Suprapubic skin (tissue), 4 donors: ENCODE measurements at places on chromosomes 2 and 18. TPM values are rescaled to one million over a fixed set of nuclear protein-coding genes. Genes with fewer than 3 reads are reported as not detected.

GRCh38 chr2:99285526-99285925 is 15.5 kb downstream of the LYG1 start:
- H3K4me3 ChIP-seq, result no peak overlapping the region
- no peak overlapping the region for H3K27ac ChIP-seq
- H3K36me3 ChIP-seq, result peaks cover 4% of the 10 kb centered on the region
- no peaks in the 10 kb centered on the region for H3K27me3 ChIP-seq

GRCh38 chr2:53842891-53843290 is 16.9 kb downstream of the GPR75 start:
- no peaks in the 10 kb centered on the region for H3K36me3 ChIP-seq
- no peak overlapping the region for H3K27ac ChIP-seq

DNA sequence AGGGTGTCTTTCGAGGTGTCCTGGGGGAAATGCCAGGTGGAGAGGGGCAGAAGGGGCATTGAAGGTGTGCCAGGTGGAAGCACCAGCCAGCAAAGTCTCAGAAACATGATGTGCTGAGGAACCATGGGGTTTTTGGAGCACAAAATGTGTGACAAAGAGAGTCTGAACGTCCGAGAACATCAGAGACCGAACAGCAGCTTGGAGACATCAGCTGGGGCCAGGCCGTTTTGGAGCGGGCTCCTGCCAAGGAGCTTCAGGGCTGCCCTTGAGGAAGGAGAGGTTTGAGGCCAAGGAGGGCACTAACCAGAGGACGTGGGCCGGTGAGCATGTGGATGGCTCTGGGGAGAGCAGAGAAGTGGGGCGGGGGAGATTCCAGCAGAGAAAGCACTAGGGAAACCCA is 5.3 kb upstream of the MBP start:
- no peak for DNase-seq
- no peaks in the 10 kb centered on the region for H3K36me3 ChIP-seq
- H3K27me3 ChIP-seq, result no peaks in the 10 kb centered on the region
- no peak overlapping the region for H3K4me3 ChIP-seq
- peaks cover 30% of the 10 kb centered on the region for H3K4me1 ChIP-seq

- no peak for DNase-seq
- no peak overlapping the region for H3K4me3 ChIP-seq
- H3K27me3 ChIP-seq, result peaks cover 29% of the 10 kb centered on the region
- no peak overlapping the region for H3K27ac ChIP-seq
- H3K36me3 ChIP-seq, result no peaks in the 10 kb centered on the region
Measured at GRCh38 chr2:238882082-238882755, 34.3 kb downstream of the TWIST2 start.

- peak overlapping the region; percentile 93 for H3K27ac ChIP-seq
- H3K36me3 ChIP-seq, result no peaks in the 10 kb centered on the region
- no peaks in the 10 kb centered on the region for H3K27me3 ChIP-seq
- H3K4me3 ChIP-seq, result peak overlapping the region; percentile 82
Measured at GRCh38 chr2:37323781-37324535, 675 bp downstream of the PRKD3 start.

- no peaks in the 10 kb centered on the region for H3K27me3 ChIP-seq
- peaks cover 18% of the 10 kb centered on the region for H3K4me1 ChIP-seq
- no peak overlapping the region for H3K4me3 ChIP-seq
- no peak for DNase-seq
- no peaks in the 10 kb centered on the region for H3K36me3 ChIP-seq
- no peak overlapping the region for H3K27ac ChIP-seq
Measured at GRCh38 chr2:109275120-109276012, 146.4 kb downstream of the SH3RF3 start.

- H3K4me3 ChIP-seq, result no peak overlapping the region
- H3K27me3 ChIP-seq, result no peaks in the 10 kb centered on the region
- H3K4me1 ChIP-seq, result no peaks in the 10 kb centered on the region
- H3K36me3 ChIP-seq, result no peaks in the 10 kb centered on the region
Measured at GRCh38 chr2:173513107-173513727, 158.5 kb downstream of the CDCA7 start.

DNA sequence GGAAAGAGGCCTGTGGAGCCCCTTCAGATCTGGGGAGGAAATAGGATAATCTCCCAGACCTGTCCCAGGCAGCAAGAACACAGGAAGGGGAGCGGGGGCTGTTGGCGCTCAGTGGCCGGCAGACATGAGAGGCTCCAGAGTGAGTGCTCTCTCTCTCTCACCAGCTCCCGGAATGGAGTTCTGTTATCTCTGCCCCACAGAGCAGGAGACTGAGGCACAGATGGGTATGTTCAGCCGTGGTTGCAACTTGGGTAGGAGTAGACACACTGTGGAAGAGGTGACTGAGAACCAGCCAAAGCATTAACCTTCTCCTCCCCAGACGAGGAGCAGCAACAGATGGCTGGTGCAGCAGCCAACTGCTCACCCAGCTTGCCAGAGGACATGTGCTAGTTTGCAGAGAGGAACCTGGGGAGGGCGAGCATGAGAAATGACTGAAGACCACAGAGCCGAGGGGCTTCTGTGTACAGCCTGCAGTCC is 82.0 kb downstream of the NRP2 start:
- H3K27me3 ChIP-seq, result peaks cover 3% of the 10 kb centered on the region
- H3K27ac ChIP-seq, result no peak overlapping the region
- peaks cover 18% of the 10 kb centered on the region for H3K4me1 ChIP-seq
- DNase-seq, result no peak
- no peaks in the 10 kb centered on the region for H3K36me3 ChIP-seq
- no peak overlapping the region for H3K4me3 ChIP-seq

- H3K27ac ChIP-seq, result no peak overlapping the region
- H3K4me3 ChIP-seq, result no peak overlapping the region
- H3K4me1 ChIP-seq, result no peaks in the 10 kb centered on the region
- no peaks in the 10 kb centered on the region for H3K27me3 ChIP-seq
- peak; percentile 55 for DNase-seq
Measured at GRCh38 chr2:241977557-241978300, 108.2 kb downstream of the RTP5 start.

DNA sequence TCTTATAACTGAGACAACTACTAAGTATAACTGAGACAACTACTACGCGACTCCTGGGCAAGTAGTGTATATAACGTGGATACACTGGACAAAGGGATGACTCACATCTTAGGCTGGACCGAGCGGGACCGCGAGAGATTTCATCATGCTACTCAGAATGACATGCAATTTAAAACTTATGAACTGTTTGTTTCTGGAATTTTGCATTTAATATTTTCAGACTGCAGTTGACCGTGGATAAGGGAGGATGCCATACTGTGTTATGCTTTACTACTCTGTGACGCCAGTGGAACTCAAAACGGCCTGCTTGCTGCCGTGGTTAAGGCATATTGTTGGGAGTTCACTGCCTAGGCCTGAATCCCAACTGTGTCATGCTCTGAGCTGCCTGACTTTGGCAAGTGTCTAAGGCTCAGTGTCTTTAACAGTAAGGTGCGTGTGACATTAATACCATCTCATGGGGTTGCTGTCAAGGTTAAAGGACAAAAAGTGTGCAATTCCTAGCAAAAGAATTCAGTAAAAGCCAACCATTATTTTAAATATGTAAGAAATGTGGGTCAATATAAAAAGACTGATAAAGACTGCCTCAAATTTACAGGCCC is 64.6 kb downstream of the BMP10 start:
- no peak for DNase-seq
- no peak overlapping the region for H3K4me3 ChIP-seq
- H3K27ac ChIP-seq, result no peak overlapping the region
- H3K36me3 ChIP-seq, result no peaks in the 10 kb centered on the region
- H3K4me1 ChIP-seq, result peaks cover 66% of the 10 kb centered on the region

DNA sequence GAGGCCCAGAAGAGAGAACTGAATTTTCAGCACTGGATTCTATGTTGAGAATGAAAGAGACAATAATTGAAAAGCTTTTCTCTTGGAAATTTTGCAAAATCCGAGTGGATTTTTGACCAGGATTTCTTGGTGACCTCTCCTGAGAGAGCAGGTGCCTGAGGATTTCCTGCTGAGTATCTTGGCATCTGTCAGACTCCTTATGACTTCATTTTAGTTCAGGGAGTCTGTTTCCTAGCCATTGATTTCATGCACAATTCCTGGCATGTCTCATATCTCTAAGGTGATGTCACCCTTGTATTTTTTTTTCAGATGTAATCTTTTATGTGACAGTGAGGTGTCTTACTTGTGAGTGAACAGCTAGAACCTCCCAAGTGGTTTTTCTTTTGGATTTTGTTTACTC is 195.9 kb downstream of the NEDD4L start:
- H3K27ac ChIP-seq, result no peak overlapping the region
- no peaks in the 10 kb centered on the region for H3K36me3 ChIP-seq
- H3K27me3 ChIP-seq, result no peaks in the 10 kb centered on the region
- DNase-seq, result no peak
- no peaks in the 10 kb centered on the region for H3K4me1 ChIP-seq

DNA sequence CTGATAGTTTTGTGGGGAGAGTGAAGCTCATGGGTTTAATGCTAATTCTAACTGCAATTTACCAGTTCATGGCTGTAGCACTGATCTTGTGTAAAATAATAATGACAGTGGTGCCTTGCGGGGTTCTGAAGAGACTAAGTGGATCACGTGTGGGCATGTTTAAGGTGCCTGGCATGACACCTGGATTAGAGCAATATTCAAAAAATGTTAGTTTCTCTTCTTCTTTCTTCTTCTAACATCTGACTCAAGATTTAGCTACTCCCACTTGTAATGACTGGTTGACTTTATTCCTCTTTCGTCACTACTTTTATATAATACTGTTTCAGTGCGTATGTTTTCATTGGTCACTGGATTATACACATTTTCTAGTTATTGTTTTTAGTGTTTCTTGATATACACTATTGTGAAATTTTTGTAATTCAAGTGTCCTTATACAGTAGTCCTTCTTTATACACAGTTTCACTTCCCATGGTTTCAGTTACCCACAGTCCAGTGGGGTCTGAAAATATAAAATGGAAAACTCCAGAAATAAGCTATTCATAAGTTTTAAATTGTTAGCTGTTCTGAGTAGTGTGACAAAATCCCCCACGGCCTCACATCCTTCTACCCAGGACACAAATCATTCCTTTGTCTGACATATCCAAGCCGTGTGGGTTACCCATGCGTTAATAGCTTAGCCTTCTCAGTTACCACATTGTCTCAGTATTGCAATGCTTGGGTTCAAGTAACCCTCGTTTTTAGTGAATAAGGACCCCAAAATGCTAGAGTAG is 662.2 kb upstream of the CNTNAP5 start:
- no peak overlapping the region for H3K27ac ChIP-seq
- no peak overlapping the region for H3K4me3 ChIP-seq
- H3K36me3 ChIP-seq, result no peaks in the 10 kb centered on the region
- DNase-seq, result no peak
- no peaks in the 10 kb centered on the region for H3K4me1 ChIP-seq

GRCh38 chr2:12770300-12770968 is 53.7 kb downstream of the TRIB2 start:
- no peaks in the 10 kb centered on the region for H3K4me1 ChIP-seq
- DNase-seq, result no peak
- H3K4me3 ChIP-seq, result no peak overlapping the region
- H3K27me3 ChIP-seq, result no peaks in the 10 kb centered on the region
- no peaks in the 10 kb centered on the region for H3K36me3 ChIP-seq

DNA sequence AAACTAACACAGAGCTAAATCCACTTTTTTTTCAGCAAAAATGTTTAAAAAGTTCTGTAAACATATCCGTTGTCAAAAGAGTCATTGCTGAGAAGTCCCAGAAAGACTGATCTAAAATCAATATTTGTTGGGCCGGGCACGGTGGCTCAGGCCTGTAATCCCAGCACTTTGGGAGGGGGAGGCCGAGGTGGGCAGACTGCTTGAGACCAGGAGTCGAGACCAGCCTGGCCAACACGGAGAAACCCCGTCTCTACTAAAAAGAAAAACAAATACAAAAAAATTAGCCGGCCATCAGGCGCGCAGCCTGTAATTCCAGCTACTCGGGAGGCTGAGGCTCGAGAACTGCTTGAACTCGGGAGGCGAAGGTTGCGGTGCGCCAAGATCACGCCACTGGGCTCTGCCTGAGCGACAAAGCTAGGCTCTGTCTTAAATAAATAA is 1.4 kb downstream of the OLA1 start:
- H3K27me3 ChIP-seq, result no peaks in the 10 kb centered on the region
- DNase-seq, result no peak
- H3K4me3 ChIP-seq, result no peak overlapping the region
- H3K27ac ChIP-seq, result no peak overlapping the region
- peaks cover 17% of the 10 kb centered on the region for H3K36me3 ChIP-seq

GRCh38 chr2:238106698-238107524 is 6.8 kb downstream of the ESPNL start:
- H3K4me1 ChIP-seq, result no peaks in the 10 kb centered on the region
- H3K36me3 ChIP-seq, result no peaks in the 10 kb centered on the region
- DNase-seq, result peak; percentile 58

DNA sequence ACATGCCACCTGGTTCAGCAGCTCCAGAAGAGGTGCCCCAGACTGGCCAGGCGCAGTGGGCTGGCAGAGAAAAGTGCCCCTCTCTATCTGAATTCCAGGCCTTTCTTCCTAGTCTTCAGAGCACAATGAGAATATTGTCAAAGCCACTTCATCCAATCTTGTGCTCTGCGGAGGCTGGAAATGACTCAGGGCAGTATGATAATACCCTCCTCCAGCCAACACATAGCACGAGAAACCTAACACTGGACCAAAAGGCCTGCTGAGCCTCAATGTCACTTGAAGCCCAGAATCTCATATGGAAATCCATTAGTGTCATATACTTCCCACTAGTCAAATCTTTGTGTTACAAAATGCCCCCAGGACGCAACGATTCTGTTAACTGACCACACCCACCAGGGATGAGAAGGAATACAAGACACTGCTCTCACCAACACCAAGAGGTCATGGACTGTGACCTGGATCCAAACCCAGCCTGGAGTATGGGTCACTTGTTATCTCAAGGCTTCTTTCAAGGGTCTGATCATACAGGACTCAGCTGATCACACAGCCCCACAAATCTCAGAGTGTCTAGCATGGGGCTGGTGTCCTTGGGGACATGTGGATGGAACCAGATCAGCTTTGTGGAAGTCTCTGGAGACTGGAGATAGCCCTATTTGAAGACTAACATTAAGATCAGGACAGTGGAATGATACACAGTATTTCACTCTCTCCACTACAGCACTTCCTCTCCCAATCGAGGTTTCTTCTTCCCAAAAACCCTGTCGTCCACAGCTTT is 10.1 kb downstream of the KIF3C start:
- DNase-seq, result no peak
- H3K4me3 ChIP-seq, result no peak overlapping the region

Gene ADD2
- total RNA-seq, result 1.4 TPM

Gene EN1
- total RNA-seq, result 8.4 TPM

Gene ITGB6
- total RNA-seq, result 13.8 TPM

Gene MYL12B
- 182 TPM for total RNA-seq

Gene SLC9A2
- 1.2 TPM for total RNA-seq

Gene MZT2A
- total RNA-seq, result 35.4 TPM
